ENCODE measurements at places on chromosomes 3 and 15.

DNA sequence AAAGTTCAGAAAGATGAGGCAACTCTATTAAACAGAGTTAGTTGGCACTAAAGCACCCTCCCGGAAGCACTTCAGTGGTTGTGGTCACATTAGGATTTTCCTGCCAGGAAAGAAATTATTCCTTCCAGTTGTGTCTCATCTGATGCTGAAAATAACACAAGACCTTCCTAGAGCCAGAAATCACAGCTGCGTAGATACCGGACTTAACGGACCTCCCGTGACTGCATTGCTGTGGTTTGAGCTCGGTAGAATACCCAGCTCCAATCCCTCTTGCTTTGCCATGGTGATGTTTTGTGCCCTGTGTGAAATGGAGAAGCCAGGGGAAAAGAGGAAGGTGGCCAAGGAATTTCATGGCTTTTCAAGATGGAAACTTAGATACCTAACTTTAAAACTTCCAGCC is 215.0 kb upstream of the IGF1R start:
- DNase-seq: no peak

- DNase-seq: no peak
Measured at GRCh38 chr3:45870099-45870498, 16.2 kb upstream of the CCR9 start.

GRCh38 chr15:56931639-56932508 is 13.4 kb downstream of the TCF12 start:
- DNase-seq: no peak

DNA sequence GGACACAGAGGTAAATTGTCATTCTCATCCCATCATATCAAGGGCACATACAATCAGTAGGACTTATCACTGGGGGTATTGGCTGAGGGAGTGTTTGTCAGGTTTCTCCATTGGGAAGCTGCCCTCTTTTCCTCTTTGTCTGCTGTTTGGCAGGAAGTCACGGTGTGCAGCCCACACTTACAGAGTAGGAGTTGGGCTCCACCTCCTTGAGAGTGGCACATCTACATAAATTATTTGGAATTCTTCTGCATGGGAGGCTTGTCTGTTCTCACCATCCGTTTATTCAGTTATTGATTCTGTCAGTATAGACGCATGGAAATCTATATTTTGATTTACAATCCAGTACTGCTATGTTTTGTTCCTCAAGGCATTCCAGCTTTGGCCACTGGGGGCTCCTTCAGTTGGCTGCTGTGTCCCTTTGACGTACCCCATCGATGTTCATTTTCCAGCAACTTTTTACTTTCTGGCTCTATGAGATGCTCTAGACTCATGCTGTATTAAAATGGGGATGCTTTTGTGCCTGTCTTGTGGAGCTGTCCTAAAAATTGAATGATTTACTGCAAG is 200.3 kb downstream of the SLCO3A1 start:
- no peak for DNase-seq

DNA sequence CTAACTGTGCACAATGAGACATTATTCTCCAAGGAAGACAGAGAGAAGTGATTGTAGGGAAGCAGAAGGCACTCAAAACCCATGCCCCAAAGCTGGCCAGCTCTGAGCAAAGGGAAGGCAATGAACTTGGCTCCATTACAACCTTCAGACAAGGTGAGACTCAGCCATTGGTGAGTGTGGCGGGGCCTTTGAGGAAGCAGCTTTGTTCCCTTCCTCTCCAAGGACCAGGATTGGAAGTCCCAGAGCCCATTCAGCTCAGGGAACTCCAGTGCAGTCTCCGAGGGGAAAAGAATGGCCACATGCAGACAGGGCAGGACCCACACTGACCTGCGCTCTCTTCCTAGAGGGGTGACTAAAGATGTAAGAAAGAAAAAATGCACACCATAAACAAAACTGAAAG is 23.1 kb downstream of the HEG1 start:
- DNase-seq: no peak

DNA sequence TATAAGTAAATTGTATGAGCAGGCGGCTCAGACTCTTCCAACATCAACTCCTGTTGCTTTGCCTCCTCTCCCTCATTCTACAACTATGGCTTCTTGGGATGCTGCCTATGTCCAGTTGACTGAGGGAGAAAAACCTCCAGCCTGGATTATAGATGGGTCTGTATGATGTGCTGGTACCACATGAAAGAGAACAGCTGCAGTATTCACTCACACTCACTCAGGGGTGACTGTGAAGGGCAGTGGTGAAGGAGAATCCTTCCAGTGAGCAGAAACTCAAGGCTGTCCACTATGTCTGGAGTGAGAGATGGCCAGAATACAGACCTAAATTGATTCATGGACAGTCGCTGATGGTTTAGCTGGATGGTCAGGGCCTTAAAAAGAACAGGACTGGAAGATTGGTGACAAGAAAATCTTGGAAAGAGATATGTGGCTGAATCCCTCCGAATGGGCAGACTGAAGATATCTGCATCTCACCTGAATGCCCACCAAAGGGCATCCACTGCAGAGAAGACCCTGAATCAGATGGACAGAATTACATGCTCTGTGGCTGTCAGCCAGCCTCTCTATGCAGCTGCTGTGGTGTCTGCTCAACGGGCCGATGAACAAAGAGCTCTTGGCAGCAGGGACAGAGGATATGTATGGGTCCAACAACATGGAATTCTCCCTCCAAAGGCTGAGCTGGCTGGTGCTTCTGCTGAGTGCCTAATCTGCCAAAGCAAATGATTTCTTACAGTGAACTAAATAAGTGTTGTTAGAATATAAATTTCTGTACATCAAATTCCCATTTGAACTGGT is 1.9 kb upstream of the BCL2L10 start:
- DNase-seq: no peak

- DNase-seq: no peak
Measured at GRCh38 chr3:51997172-51997571, 1.5 kb upstream of the RPL29 start.

DNA sequence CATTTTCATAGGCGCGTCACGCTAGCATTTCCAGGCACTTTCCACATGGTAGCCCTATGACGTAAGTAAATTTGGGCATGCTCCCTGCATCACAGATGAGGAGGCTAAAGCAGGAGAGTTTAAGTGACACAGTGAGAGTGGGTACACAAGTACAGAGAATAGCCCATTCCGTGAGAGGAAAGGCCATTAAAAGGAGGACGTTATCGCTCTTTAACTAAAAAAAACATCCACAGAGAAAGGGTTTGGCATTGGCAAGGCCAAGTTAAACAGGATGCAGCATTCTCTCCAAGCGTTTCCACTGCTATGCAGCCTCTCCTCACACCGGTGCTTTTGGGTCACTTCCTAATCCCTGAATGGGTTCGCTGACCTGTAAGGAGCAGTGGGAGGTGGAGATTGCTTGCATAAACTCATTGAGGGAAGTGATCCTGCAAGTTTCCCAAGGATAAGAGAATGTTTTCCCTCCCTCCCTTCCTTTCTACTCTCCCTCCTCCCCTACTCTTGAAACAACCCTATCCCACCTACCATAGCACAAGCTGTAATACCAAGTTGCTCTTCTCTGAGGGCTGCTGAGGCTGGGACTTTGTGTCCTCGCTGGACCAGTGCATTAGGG is 147.7 kb downstream of the VGLL4 start:
- no peak for DNase-seq

DNA sequence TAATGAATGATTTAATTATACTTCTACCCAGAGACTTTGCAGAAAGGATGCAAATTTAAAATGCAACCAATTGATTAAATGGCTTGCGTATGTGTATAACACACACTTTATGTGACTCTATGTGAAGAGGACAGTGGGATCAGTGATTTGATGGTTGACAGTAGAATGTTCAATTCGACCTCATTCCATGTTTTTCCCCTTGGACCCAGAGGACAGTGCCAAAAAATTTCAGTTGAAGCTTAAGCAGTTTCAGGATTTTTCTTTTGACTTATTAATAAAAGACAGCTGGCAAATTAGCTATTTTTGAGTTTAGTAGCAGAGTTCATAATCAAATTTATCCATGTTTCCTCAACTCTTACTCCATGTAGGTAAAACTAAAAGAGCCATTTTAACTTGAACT is 742.4 kb upstream of the NR2F2 start:
- no peak for DNase-seq

- no peak for DNase-seq
Measured at GRCh38 chr3:52893723-52894122, 3.6 kb downstream of the STIMATE start.

GRCh38 chr15:74902295-74903075 is 4.2 kb downstream of the FAM219B start:
- DNase-seq: no peak

GRCh38 chr3:122255757-122256439 is 69.2 kb upstream of the CSTA start:
- no peak for DNase-seq

GRCh38 chr3:151383111-151383510 is 1.4 kb downstream of the P2RY12 start:
- no peak for DNase-seq

DNA sequence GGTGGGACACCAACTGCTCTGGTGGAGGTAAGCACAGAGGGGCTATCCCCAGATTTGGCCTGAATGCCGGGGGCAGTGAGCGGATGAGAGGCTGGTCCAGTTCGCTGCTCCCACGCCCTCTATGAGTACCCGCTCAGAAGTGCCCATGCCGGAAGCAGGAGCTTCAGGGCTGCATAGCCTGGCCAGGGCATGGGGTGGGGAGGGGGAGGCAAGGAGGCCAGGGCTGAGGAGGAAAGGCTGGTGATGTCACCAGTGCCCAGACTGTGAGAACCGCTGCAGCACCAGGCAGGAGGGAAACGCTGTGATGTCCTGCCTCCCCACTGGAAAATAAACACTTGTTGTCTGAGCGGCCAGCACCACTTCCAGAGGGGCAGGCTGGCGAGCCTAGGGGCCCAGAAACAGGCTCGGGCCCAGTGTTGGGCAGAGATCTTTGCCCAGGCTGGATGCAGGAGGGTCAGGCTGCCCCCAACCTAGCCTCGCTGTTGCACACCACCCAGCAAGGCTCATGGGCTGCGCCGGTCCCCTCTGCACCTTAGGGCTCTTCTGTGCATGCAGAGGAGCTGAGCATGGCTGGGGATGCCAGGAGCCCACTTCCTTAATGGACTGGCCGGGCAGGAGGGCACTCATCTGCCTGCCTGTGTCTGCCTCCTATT is 10.9 kb upstream of the DLL4 start:
- DNase-seq: no peak

- no peak for DNase-seq
Measured at GRCh38 chr3:16338999-16339398, 74.0 kb downstream of the OXNAD1 start.

- DNase-seq: no peak
Measured at GRCh38 chr15:70494852-70495571, 268.3 kb downstream of the UACA start.

GRCh38 chr3:95333826-95334225 is 1271.0 kb downstream of the NSUN3 start:
- DNase-seq: no peak

GRCh38 chr3:43207628-43208085 is 78.7 kb upstream of the SNRK start:
- DNase-seq: no peak

- no peak for DNase-seq
Measured at GRCh38 chr15:82963471-82964341, 11.2 kb upstream of the HOMER2 start.

DNA sequence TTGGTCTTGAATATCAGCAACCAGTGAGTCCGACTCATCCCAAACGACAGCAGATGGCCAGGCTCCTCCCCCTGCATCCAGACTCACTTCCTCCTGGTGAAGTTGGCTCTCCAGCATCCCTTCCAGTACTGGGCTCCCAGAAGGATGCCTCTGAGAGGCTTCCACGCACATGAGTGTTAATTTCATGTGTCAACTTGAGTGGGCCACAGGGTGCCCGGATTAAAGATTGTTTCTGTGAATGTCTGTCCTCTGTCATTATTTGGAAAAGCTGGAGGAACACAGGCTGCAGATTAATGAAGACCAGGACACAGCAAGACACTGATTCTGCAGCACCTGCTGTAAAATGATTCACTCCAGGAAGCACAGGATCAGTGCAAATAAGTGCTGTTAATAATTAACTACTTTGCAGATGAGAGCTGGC is 99.8 kb downstream of the ATP10A start:
- DNase-seq: no peak

DNA sequence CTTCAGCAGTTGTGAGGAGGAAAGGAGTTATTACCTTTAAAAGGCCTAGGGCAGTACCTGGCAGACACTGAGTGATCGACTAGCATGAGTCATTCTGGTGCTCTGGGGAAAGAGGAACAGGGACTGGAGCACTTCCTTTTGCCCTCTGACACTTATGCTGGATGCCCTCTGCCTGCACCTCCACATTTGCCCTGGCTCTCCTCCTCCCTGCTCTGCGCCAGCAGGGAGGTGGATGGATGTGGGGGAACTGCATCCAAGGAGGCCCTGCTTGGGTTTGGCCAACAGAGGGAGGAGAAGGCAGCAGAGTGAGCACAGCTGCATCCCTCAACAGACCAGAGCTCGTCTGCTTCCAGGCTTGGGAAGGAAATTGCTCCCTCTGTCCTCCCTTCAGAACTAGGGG is 75.0 kb downstream of the SEMA5B start:
- no peak for DNase-seq

DNA sequence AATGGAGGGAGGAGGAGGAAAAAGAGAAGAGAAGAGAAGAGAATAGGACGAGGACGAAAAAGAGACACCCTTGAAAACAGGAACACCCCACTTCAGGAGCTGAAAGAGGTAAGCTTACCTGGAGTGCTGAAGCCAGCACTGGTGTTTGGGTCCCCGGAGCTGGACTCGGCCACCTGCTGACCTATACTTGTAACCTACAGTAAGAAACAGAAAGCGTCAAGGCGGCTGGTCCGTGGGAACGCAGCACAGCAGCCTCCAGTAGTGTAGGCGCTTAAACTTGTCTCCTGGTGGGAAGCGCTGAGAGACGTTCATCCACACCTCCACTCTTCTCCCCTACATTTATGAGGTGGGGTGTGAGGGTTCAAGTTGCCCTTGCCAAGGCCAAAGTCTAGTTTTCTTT is 141.0 kb downstream of the NSMCE3 start:
- DNase-seq: no peak

DNA sequence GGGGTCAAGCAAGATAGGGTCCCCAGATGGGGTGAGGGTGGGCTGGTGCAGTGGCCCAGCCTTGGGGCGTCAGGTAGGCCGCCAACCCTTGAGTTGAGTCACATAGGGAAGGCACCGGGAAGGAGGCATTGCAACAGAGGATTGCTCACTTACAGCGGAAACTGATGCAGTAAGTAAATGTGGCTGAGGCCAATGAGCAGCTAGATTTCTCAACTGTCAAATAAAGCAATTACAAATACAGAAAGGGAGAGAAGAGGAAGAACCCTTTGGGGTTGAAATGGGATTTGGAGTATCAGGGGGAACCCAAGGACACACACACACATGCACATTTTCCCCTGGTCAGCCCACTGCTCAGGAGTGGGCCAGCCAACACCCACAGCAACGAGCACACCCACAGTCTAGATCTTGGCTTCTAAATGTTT is 44.0 kb downstream of the CHSY1 start:
- DNase-seq: no peak

- no peak for DNase-seq
Measured at GRCh38 chr3:157789162-157789561, 285.9 kb upstream of the VEPH1 start.
